Sciatic nerve (tissue), 2 donors: ENCODE measurements at places on chromosomes 5 and 9.

- DNase-seq = no peak
Observed at GRCh38 chr5:137142764-137143605, 356.1 kb downstream of the SPOCK1 start.

GRCh38 chr5:1745796-1746370 is 53.8 kb downstream of the MRPL36 start:
- DNase-seq = peak; percentile 26

GRCh38 chr9:2210201-2210600 is 195.1 kb downstream of the SMARCA2 start:
- DNase-seq = no peak

DNA sequence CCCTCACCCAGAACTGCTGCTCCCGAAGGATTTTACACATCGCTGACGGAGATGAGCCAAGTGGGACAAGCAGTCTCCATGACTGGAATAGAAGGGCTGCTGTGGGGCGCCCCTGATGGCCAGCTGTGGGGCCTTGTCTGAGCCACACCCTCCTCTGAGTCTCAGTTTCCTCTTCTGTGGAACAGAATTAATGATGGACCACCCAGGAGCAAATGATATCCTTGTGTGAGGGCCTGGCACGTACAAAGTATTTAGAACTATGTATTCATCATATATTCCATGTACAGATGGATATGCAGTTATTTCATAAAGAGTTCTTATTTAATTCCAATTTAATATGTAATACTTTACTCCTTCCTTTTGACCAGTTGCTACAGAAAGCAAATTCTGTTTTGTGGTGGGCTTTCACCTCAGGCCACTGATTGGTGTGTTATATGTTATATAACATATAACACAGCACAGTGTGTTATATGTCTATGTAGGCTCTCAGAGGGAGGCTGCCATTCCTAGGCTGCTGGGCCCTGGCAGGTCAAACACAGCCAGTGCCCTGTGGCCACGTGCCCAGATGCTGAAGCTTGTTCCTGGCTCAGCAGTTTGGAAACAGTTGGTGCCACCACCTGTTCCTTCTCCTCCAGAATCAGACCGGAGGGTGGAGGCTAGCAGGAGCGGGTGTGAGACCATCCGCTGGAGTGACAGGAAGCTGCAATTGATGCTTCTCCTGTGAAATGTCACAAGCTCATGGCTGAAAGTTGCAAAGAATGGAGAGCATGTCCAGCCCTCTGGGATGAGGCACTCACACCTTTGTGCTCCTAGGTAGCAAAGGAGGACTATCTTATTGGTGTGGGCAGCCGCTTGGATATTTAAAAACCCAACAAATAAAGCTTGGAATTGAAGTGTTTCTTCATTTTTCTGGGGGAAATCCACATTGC is 4.4 kb upstream of the FGD3 start:
- no peak for DNase-seq

GRCh38 chr5:29002481-29002880 is 1964.1 kb upstream of the CDH9 start:
- no peak for DNase-seq

- no peak for DNase-seq
Observed at GRCh38 chr5:72488756-72489155, 18.5 kb downstream of the ZNF366 start.

DNA sequence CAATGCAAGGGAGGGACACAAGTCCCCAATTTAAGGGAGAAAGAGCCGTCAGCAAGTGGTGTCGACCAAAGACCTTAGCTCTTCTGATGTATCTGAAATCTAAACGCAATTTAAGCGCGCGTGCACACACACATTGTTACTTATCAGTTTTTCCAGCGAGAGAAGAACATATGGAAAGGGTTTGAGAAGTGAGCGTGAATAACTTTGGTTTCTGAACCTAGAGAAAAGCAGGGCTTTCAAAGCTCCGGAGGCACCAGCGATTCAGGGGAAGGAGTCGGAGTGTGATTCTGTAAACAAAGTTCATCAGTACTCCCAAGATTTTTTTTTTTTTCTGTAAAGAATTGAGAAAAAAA is 191.8 kb downstream of the MEF2C start:
- DNase-seq = no peak

GRCh38 chr5:17829456-17829855 is 195.2 kb downstream of the TAF11L14 start:
- no peak for DNase-seq

DNA sequence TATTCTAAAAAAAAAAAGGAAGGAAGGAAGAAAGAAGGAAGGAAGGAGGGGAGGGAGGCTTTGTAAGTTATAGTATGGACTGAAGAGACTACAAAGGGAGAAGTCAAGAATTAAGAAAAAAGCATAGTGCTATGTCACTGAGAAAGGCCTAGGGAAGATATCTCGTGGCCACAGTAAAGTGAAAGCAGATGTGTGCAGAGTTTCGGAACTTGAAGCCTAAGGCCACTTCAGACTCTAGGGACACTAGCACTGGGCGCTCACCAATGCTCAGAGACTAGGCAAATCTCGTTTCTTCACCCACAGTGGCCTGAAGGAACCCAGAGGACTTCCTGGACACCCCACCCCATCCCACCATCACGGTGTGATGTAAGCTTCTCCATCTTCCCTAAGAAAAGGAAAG is 181.4 kb upstream of the TRPM3 start:
- no peak for DNase-seq

- no peak for DNase-seq
Observed at GRCh38 chr5:143054480-143054941, 284.3 kb downstream of the ARHGAP26 start.

DNA sequence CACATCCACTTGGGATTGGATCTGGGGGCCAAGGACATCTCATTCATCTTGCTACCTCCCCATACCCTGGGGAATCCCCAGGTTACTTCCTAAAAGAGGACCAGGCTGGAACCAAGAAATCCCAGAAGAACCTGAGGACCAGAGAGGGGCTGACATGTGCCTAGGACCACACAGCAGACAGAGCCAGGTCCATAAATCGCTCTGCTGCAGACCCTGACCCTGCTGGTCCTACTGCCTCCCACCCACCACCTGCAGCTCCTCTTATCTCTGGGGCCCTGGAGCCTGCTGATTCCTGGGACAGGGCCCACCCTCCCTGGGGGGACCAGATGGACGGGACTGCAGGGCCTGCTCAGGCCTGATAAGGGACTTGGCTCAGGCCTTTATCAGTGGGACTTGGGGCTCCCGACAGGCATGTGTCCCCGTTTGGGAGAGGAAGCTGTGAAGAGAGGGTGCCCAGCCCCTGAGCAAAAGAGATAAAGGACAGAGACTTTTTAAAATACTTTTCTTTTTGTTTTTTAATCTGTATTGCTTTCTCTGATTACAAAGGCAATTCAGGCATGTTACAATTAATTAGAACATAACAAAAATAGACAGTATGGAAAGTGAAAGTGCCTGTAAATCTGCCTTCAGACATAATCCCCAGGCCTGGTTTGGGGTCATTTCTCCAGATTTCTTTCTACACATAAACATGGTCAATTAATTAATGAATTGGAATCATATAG is 101.3 kb upstream of the LARP1 start:
- DNase-seq = no peak

DNA sequence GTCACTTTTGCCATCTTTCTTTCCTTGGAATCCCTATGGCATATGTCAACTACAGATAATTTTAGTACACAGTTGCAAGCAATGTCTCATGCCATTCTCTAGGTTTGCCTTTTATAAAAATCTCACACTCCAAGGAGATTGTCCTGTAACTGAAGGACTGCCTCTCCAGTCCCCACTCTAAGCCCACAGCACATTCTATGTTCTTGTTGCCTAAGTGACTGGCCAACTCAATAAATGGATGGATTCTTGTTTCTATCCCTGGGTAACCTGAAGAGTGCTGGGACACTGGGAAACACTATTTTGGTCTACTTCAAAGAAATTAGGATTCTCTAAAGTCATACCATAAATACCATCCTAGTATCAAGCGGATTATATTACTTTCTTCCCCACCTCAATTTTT is 145.0 kb downstream of the PLCXD3 start:
- no peak for DNase-seq

DNA sequence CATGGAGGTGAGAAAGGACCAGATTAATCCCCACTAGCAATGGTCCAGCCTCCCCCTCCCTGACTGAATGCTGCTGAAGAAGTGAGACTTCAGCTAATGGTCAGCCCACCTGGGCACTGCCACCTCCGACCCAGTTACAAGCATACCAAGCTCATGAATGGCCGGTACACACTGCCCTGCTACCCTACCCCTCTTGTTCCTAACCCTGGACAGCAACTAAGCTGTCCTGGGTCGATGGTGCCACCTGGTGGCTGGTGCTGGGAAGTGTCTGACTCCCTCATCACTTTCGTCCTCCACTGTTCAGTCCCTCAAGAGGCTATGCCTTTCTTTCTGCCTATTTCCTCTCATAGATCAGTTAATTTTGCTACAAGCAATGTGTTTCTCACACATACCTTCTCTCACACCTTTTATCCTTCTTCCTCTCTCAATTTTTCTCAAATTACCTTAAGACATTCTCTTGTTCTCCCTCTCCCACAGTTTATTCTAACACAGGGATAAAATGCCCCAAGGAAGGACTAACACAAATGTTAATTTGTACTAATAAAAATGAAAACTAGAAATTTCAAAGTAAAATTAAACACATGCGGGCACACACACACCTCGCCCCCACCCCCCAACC is 42.4 kb downstream of the PAX5 start:
- no peak for DNase-seq

DNA sequence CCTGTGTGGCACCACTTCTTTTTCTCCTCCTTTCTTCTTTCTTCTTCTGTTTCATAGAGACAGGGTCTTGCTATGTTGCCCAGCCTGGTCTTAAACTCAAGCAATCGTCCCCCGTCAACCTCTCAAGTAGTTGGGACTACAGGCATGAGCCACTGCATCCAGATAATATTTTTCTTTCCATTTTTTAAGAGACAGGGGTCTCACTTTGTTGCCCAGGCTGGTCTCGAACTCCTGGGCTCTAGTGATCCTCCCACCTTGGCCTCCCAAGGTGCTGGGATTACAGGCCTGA is 47.4 kb upstream of the IER5L start:
- no peak for DNase-seq

- DNase-seq = no peak
Observed at GRCh38 chr9:115126404-115126803, 8.4 kb upstream of the TNC start.

DNA sequence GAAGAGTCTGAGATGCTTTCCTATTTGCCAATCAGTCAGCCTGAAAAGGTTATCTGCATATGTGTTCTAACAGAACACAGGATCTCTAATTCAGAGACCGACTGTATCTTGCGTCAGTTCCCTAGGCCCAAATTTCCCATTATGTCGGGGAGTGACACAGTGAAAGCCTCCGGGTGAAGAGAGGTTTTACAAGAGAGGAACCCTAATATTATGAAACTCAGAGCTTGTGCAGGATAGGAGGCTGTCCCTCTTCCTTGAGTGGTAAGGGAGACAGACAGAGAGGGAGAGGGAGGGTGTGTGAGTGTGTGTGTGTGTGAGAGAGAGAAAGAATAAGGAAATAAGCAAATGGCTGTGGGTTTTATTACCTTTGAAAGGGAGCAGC is 1.9 kb downstream of the CD14 start:
- no peak for DNase-seq

GRCh38 chr9:105243015-105243686 is 1.3 kb upstream of the SLC44A1 start:
- no peak for DNase-seq

DNA sequence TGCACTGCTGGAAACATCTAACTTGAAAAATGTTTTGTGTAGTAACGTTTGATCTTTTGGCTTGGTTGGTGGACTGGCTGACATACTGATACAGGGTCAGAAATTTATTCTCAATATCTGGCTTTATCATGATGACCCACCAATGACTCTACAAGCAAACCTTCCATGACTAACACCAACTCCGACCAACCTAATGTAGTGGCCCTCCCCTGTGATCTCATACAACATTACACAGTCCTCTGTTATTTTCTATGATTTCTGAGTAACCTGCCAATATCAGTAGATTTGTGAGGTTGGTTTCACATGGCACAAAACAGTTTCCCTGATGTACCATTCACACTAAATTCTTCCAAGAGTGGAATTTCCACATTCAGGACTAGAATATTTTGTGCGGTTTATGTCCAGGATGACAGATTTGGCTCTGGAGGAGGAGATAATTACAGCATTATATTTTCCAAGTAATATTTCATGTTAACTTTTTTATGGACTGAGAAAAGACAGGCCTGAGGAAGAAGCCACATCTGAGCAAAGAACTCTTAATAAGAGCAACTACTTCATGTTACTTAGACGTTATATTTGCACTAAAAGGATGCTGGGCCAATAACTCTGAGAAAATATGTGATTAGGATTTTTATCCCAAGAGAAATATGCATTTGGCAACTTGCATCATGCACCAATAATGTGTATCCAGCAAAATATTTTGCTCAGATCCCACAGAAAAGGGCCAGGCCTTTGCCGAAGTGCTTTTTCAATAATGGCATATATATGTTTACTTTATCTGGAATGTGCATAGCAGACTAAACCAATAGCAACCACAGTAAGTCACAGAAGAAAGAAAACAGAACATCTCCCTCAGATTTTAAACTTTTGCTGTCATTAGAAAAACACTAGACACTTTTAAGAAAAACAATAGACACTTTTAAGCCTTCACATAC is 273.4 kb downstream of the KCNN2 start:
- DNase-seq = no peak

DNA sequence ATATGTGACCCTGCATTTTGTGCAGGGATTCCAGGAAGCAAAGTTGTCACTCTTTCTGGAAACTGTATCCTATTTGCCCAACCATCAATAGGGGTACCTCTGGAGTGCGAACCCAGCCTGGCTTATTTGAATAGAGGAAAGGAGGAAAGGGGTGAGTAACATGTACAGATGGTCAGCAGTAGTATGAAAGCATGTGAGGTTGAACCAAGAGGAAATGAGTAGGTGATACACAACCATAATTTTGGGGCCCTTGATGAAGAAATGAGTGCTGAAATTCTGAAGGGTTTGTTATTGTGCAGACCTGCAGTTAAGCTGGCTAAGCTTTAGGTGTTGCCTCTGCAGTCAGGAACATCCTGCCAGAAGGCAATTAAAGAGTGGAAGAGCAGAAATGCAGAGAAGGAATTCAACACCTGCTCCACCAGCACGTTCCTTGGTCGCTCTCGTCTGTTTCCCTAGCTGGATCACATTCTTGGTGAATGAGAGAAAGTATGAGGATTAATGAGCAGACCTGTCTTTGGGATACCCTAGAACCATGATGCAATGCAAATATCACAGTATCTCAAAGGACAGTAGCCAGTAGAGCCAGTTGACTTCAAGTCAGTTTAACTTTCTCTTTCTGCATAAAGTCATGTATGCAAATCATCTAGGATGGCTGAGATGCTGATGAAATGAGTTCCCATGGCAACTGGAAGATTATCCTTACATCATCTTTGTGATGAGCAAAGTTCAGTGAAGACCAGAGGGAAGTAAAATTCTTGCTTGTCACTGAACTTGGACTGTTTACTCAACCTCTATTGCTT is 13.2 kb upstream of the IL12B start:
- DNase-seq = no peak

GRCh38 chr5:181107699-181108098 is 23.3 kb downstream of the OR2V1 start:
- DNase-seq = no peak

DNA sequence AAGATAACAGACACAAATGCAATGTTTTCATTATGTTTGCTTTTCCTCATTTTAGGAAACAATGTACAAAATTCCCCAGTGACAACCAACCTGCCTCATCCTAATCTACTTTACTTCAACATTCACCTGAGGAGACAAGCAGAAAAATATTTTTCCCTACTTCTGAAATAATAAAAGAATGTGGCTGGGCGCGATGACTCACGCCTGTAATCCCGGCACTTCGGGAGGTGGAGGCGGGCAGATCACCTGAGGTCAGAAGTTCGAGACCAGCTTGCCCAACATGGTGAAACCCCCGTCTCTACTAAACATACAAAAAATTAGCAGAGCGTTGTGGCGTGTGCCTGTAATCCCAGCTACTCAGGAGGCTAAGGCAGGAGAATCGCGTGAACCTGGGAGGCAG is 36.9 kb downstream of the MYO10 start:
- no peak for DNase-seq
